Fibroblast of pulmonary artery (primary cell): ENCODE measurements at places on chromosomes 13 and 19.

DNA sequence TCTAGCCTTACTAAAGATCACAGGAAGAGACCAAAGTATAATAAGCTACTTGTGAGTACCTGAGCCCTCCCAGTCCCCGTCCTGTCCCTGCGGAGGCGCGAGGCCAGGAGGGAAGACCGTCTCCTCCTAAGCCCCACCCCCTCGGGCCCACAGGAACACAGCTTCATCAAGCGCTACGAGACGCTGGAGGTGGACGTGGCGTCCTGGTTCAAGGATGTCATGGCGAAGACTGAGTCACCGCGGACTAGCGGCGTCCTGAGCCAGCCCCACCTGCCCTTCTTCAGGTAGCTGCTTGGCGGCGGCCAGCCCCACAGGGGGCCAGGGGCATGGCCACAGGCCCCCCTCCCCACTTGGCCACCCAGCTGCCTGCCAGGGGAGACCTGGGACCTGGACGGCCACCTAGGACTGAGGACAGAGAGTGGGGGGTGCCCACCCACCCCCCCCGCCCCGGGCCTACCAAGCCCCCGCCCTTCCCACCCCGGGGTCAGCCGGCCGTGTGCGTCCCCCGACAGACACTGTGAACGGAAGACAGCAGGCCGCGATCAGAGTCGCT is 2.4 kb upstream of the TGFBR3L start:
- no peak for DNase-seq

DNA sequence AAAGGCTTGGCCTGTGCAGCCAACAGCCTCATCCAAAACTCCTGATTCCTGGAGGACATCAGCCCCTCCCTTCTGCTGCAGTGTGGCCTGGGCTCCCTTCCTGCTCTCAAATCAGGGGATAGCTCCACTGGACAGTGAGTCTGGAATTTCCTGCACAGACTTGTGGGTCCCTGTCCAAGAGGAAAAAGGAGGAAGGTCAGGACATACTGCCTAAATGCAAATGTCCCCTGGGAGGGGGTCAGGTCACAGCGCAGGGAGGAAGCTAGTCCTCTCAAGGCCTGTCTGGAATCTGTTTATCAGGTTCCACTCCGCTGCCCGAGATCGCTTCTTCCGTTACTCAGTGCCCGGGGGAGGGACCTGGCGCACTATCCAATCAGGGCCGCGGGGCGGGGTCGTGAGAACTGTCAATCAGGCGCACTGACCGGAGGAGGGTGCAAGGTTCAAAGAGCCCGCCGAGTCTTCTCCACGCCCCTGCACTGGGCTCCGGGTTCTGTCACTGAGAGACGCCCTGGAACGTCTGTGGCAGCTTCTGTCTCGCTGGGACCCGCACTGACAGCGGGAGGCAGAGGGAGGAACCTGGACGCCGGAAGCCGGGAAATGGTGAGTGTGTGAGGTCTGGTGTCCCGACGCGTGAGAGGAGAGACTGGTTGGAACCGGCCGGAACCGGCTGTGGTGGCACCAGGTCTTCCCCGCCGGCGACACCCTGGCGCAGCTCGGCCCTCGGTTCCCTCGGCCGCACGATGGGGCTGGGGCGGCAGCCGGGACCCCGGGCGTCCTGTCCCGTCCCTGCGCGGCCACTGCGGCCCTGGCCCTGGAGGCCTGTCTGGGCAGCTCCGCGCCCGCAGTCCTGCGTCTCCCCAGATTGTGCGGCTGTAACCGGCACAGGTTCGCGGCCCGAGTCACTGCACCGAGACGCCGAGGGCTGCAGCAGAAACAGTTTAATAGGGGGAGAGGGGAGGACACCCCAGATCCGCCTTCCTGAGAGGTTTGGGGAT is at the start of gene ZNF441:
Gene ZNF441, plus strand, starts transcription at position 404 of the 995 bp plus-strand sequence. Its CDS starts 194 bp downstream, at position 598.
- DNase-seq, result peak; percentile 95

DNA sequence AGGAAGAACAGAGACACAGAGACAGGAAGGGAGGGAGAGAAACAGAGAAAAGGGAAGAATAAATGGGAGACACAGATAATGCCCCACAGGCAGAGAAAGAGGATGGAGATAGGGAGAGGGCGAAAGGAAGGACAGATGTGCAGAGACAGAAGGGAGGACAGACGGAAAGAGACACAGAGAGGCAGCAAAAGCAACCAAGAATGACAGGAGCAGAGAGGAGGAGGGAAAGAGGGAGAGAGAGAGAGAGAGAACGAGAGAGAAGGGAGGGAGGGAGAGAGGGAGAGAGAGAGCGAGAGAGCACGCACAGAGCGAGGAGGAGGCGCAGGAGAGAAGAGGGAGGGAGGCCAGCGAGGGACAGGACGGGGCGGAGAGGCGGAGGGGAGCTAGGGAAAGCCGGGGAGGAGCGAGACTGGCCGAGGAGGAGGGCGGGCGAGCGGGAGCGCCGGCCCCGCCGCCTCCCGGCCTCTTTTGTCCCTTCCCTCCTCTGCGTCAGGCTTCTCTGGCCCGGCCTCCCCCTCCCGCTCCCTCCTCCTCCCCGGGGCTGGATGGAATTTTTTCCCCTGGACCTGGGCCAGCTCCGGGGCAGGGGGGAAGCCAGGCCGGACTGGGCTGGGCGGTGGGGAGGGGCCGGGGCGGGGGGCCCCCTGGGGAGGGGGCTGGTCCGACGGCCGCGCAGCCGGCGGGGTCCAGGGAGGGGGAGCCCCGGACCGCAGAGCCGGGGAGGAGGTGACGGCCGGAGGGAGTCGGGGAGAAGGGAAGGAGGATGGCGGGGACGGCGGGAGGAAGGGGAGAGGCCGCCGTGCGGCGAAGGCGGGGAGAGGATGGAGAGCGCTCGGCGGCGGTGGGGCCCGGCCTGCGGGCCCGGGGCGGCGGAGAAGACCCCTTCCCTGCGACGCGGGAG is 4.2 kb upstream of the SPACA6 start:
- DNase-seq, result peak; percentile 97

GRCh38 chr13:25252225-25252624 is 35.1 kb downstream of the MTMR6 start:
- no peak for DNase-seq

- DNase-seq, result no peak
Observed at GRCh38 chr19:36665832-36666231, 805 bp downstream of the ZNF461 start.

- no peak for DNase-seq
Observed at GRCh38 chr19:57648331-57649003, 15.5 kb downstream of the ZNF211 start.

GRCh38 chr13:75607447-75607846 is 28.7 kb upstream of the LMO7 start:
- no peak for DNase-seq

- DNase-seq, result no peak
Observed at GRCh38 chr19:38443458-38443999, 10.0 kb downstream of the RYR1 start.

DNA sequence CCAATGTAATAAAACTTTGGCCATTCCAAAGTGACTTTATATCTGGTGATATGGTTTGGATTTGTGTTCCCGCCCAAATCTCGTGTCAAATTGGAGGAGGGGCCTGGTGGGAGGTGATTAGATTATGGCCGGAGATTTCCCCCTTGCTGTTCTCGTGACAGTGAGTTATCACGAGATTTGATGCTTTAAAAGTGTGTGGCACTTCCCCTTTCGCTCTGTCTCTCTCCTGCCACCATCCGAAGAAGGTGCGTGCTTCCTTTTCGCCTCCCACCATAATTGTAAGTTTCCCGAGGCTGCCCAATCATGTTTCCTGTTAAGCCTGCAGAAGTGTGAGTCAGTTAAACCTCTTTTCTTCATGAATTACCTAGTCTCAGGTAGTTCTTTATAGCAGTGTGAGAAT is 9.3 kb upstream of the NALCN start:
- DNase-seq, result no peak

- DNase-seq, result peak; percentile 50
Observed at GRCh38 chr19:42252365-42253244, 2.3 kb downstream of the ERF start.

DNA sequence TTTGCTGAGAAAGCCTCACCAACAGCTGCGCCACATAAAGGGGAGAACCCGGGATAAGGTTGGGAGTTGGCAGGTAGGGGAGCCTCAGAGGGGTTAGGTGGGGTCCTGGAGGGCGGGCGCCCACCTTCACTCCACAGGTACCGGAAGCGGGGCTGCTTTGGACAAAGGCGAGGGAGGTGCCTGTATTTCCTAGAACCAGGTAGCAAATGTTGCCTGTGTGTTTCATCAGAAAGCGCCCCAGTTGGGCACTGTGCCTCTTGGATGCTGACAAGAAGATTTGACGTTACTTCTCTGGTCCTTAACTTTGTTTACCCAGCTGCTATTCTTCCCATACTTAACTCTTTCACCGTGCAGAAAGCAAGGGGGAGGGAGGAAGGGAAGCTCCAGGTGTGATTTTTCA is 278.9 kb downstream of the ZNF536 start:
- no peak for DNase-seq
